ENCODE measurements at places on chromosomes 4 and X.

DNA sequence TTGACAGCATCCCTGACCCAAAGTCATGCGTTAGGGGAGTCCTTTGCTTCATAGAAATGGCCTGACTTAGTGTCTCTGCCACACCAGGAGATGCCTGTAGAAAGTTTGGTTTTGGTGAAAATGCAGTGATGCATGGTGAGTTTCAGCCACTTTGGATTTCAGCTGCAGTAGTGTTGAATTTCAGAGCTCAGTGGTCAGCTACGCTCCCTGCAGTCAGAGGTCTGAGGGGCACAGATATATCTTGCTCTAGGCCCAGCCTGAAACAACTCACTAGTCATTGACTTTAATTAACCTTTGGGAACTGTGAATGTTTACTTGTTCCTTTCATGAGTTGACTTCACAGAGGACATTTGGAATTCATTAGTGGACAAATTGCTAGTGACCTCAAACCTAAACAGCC lies 17.5 kb downstream of the RBMX2 start:
- no peak for DNase-seq

DNA sequence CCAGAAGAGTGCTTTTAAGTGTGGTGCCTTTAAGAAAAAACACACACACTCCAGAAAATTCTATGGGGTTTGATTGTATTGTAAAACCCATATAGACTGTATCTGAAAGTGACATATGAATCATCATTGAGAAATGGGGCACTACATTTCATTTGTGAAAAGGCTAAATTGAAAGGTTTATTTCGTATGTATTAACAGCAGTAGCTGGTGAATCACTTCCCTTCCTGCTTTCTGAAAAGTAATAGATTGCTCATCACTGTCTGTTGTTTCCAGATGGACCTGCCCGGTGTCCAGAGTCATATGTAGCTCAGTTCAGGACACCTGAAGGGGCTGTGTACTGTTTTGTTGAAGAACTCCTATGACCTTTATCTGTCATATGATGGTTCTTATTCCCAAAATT lies 28.1 kb upstream of the HPRT1 start:
- DNase-seq, result no peak

GRCh38 chrX:2192584-2193272 lies 308.0 kb downstream of the DHRSX start:
- no peak for DNase-seq

DNA sequence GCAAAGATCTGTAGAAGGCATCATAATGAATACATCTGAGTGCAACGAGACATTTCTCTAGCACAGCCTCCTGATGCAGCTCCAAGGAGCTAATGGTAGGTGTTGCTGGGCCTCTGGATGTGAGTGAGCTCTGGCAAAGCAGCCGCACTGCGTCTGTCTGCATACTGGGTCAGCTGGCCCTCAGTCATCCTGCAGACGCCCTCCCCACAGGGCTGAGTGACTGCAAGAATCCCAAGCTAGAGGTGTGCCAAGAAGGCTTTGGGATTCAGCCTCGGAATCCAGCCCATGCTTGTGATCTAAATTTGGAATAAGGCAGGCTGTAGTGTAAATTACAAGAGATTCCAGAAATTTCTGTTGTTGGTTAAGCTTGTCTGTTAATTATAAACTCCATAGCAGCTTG lies 18.5 kb downstream of the HERC3 start:
- DNase-seq, result no peak

DNA sequence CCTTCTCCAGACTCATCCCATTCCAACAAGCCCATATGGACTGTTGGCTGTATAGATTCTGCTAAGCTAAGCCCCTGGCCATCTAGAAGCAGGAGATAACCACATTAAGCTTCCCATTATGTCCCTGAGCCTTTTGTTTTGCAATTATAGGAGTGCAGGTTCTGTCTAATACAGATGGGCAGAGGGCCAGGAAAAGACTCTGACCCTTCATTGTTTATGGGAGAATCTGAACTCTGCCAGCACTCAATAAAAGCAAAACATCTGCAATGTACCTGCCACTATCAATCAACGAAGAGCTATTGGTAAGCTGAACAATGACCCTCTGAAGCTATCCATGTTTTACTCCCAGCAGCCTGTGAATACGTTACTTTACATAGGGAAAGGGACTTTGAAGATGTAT lies 207.3 kb upstream of the CLNK start:
- DNase-seq, result peak; percentile 2

GRCh38 chr4:71261001-71261400 lies 77.8 kb upstream of the SLC4A4 start:
- DNase-seq, result no peak

DNA sequence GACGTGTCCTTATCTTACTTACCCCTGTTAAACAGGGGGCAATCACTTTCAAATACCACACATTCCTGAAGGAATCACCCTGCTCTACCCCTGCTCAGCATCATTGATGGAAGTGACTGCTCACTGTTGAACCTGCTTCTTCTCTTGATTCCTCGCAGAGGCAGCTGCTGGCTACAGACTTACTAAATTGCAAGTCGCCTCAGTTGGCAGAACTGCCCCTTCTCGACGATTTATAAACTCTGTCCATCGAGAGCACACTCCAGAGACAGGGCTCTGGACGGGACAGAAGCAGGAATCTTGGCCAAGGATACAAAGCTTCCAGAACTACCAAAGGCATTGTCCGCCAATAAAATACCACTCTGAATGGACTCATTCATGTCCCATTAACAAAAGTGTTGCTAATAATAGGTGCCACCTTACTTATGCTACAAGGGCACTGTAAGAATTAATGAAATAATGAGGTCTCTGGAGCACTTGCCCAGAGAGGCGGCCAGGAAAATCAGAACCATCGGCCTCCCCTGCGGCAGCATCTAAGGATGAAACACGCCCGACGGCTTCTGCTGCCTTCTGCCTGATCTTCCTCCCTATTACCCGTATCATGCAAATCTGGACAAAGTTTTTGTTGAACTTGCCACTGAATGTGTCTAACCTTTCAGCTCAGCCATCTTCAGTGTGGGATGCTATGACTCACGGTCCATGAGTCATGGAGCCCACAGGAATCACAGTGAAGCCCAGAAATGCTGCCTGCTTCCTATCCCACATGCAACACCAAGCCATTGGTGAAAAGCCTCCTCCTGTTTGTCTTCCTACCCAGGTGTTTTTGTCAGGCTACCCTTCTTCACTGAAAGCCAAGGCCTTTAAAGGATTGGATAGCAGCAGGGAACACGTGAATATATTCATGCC lies 164.9 kb downstream of the MAML3 start:
- DNase-seq, result no peak

- DNase-seq, result no peak
Observed at GRCh38 chrX:114583646-114584374, at the start of gene HTR2C. TSS of gene HTR2C (plus strand) at chrX:114584086. CDS start at chrX:114726937, 142,851 bp downstream.

DNA sequence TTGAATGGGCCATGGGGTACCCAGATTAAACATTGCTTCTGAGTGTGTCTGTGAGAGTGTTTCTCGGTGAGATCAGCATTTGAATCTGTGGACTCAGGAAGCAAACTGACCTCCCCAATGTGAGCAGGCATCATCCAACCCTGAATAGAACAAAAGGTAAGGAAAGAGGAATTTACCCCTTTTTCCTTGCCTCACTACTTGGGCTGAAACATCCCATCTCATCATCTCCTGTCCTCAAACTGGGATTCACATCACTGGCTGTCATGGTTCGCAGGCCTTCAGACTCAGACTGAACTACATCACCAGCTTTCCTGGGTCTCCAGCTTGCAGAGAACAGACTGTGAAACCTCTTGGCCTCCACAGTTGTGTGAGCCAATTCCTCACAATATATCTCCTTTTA lies 47.1 kb downstream of the TEC start:
- DNase-seq, result no peak

DNA sequence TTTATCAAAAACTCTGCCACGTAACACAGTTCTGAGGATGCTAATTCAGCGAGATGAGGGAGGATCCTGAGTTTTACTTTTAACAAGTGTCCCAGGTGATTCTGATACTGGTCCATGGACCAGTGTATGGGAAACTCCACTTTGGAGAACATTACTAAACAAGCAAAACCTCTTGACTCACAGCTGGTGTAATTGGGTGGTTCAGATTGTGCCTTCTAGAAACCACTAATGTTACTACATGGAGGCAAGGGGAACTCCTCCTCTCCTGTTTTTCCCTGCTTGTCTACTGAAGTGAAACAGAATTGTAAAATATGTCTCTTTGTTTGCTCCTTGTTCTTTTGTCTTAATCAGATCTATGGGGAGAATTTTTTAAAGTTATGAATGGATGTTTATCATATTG lies 62.6 kb downstream of the FRAS1 start:
- DNase-seq, result no peak

DNA sequence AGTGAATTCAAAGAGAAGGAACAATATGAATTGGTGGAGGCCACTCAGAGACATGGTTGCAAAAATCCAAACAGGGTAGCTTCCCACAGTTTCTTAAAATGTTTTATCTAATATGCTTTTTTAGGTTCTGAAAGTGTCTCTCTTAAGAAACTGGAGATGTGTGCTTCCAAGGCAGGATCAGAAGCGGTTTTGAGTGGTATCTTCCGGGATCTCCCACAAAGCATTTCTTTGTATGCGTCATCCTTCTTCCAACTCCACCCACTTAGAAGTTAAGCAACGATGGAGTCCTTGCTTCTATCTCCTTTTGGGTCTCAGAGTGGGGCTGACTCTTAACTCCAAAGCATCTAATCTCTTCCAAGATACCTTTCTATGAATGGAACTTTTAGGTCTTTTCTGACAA lies 196.7 kb downstream of the MID1 start:
- no peak for DNase-seq

DNA sequence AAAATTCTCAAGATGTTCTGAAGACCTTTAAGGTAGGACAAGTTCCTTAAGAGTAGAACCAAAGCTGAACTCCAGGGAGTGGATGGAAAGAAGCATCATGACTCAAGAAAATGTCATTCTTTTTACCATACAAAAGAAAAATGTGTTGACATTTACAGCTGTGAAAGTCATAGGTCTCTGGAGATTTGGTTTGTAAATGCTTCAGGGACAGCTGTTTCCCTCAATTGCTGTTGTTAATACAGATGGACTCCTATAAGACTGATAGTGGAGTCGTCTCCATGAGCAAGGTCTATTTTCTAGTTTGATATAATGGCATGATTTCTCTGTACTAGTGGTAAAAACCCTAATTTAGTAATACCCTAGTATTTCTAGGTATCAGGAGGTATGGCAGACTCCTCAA lies 101.7 kb downstream of the PHOX2B start:
- no peak for DNase-seq

GRCh38 chrX:96576368-96576767 lies 108.3 kb upstream of the DIAPH2 start:
- no peak for DNase-seq
